ENCODE measurements at places on chromosomes 11 and 22.

DNA sequence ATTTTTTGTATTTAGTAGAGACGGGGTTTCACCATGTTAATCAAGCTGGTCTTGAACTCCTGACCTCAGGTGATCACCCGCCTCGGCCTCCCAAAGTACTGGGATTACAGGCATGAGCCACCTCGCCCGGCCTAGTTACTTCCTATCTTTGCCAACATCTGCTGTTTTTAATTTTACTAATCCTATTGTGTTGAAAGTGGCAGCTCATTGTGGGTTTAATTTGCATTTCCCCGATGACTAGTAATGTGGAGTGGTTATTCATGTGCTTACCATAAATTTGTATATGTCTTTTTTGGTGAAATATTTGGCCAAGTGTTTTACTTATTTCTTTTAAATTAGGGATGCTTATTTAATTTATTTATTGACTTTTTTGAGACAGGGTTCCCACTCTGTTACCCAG lies 74.2 kb upstream of the SLC25A18 start:
- DNase-seq: no peak

DNA sequence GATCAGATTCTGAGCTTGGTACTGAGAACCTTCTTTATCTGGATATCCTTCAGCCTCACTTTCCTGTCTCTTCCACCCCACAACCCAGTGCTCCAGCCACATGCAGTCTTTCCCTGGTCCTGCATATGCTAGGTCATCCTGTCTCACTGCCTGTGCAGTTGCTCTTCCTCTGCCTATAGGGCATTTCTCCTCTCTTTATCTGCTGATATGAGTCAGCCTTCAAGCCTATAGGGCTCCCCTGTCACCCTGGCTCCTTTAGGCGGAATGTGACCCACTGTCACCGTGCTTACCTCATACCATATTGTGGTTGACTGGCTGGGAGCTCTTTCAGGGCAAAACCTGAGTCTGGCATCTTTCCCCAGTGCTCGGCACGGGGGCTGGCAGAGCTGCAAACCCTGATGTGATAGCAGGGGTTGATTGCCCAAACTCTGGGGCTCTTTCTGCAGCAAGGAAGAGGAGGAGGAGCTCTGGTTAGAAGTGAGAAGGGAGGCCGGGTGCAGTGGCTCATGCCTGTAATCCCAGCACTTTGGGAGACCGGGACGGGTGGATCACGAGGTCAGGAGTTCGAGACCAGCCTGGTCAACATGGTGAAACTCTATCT lies 26.3 kb downstream of the MEI1 start:
- DNase-seq: no peak

DNA sequence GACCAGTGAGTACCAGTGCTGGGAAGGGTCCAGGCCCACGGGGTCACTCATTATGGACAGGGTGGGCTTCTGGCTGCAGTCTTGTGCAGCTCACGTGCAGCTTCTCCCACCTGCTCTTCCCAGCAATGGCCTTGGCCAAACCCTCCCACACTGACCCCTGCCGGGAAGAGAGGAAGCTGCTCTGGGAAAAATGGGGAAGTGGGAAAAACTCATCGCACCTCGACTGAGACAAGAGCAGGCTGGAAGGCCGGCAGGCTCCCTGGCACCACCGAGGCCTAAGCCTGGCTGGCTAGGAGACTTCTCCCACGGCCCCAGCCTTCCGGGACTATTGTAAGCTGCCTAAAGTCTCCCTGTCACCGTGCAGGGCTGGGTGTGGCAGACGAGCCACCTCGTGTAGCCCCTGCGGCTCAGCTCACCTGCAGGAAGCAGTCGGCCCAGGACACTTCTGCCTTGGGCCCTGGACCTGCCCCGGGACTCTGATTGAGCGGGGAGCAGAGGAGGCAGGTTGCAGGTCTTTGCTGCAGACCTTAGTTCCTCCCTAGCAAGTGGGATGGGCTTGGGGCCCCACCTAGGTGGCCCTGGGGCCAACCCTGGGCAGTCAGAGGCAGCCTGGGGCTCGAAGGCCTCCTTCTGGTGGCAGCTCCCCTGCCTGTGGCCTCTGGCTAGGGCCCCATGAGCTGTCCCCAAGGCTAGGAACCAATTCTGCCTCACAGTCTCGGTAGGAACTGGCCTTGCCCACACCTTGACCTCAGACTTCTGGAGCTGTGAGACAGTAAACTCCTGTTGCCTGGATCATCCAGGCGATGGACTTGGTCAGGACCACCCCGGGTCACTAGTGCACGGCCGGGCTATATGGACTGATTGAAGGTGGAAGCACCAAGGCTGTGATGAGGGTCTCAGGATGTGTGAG lies 23.1 kb downstream of the MRGPRG start:
- no peak for DNase-seq

GRCh38 chr22:28032861-28033260 lies 113.8 kb upstream of the PITPNB start:
- no peak for DNase-seq

GRCh38 chr11:69054397-69055211 lies 5.9 kb downstream of the TPCN2 start:
- no peak for DNase-seq

- DNase-seq: no peak
Observed at GRCh38 chr11:66016793-66017177, 5.0 kb downstream of the CST6 start.

- no peak for DNase-seq
Observed at GRCh38 chr22:19410941-19411689, 20.4 kb downstream of the HIRA start.

GRCh38 chr22:44014241-44014640 lies 9.9 kb upstream of the PARVB start:
- DNase-seq: no peak

GRCh38 chr11:110513259-110513801 lies 83.6 kb downstream of the FDX1 start:
- DNase-seq: no peak

DNA sequence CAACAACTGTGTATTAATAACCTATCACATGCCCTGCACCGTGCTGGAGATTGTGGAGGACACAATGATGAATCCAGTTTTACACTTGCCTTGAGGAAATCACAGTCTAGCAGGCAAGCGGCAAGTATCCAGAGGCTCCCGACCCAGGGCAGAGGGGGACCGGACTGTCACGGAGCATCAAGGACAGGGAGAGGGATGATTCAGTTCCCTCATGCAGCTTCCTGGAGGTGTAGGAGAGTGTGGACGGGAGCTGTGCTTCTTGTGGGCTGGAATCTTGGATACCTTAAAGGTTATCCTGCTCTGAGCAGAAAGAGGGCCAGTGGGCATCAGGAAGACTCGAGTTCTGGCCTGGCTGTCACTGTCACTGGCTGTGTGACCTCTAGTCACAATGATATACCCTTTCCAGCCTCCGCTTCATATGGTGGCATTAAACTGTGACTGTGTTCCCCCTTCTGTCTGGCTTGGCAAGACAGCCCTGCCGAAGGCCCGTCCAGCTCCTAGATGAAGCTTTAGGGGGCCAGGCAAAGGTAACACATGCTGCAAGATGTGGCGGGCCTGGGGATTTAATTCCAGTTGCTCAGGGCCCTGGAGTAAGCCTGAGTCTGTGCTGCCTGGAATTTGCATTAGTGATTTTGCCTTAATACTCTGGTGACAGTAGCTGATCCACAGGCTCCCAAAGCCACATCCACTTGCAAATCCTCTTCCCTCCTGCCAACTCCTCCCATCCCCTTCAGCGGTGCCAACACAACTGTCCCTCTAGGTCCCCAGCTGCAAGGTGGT lies 162.8 kb downstream of the DSCAML1 start:
- no peak for DNase-seq

GRCh38 chr11:63667995-63668795 lies 3.0 kb downstream of the ATL3 start:
- no peak for DNase-seq

DNA sequence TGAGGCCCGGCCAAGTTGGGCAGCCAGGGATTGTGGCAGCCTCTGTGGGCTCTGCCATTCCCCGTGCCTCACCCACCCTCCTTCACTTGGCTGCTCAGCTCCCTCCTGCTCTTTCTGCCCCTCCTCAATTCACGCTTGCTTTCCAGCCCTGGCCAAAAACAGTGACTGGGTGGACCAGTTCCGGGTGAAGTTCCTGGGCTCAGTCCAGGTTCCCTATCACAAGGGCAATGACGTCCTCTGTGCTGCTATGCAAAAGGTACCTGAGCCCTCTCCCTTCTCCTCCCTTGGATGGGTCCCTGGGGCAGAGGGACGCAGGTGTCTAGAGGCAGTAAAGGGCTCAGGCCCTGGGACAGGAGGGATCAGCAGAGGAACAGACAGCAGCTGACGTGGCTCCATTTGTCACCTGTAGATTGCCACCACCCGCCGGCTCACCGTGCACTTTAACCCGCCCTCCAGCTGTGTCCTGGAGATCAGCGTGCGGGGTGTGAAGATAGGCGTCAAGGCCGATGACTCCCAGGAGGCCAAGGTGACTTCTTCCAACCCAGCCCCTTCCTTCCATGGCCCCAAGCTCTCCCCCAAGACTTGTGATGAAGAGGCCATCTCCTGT lies 2.7 kb downstream of the FREY1 start:
- no peak for DNase-seq

- no peak for DNase-seq
Observed at GRCh38 chr22:47315862-47316419, 553.5 kb downstream of the TBC1D22A start.

DNA sequence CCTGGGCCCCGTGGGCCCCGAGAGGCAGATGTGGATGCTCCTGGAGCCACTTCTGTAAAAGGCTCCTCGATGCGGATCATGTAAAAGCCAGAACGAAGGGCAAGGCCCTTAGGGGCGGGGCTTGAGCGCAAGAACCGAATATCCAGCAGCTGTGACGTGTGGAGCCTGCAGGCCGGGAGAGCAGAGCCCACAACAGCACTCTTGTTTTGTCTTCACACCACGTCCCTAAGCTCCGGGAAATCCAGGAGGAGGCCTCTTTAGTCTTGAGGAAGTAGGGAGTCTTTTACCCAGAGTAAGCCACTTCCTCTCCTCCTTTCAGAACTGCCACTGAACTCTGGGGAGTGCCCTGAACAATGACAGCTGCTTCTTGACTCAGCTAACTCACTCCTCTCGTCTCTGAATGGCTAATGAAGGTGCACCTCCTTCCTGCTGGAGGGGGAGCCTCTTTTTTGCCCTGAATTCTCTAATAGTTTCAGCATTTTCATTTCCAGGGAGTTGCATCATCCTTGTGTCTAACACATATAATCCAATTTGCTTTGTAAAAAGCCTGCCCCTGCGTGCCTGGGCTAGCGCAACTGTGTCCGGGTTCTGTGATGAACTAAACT lies 12.5 kb downstream of the L3MBTL2 start:
- DNase-seq: peak; percentile 8

DNA sequence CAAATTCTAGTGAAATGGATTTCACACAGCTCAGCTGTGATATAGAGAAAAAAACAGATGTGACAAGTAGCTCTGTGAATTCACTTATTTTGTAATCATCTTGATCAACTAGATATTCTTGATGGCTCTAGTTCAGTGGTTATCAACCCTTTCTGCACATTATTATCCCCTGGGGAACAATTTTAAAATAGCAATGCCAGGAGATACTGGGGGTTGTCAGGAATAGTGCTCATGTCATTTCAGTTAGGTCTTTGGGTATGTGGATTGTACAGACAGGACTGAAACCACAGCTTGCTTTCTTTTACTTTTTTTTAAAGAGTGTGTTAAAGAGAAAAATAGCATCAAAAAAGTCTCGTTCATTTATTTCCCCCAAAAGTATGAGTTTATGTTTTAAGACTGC lies 269.0 kb upstream of the PDGFD start:
- no peak for DNase-seq

DNA sequence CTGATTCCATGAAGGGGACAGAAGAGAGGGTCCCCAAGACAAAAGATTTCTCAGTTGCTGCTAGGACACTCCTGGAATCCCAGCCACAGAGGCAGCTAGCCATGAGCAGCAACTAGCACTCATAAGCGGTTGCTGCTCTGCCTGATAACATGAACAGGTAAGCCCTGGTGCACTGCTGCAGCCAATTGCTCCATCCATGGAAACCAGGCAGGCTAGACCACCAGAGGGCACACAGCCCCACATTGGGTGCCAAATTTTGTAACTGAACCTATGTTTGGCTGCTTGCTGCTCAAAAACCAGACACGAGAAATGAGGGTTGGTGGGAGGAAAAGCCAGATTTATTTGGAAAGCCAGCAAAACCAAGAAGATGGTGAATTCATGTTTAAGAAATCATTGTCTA lies 21.9 kb upstream of the QSER1 start:
- peak; percentile 16 for DNase-seq

GRCh38 chr11:12100841-12101242 lies 9.5 kb upstream of the MICAL2 start:
- DNase-seq: no peak

- DNase-seq: no peak
Observed at GRCh38 chr11:118856314-118856713, 27.4 kb upstream of the CXCR5 start.

DNA sequence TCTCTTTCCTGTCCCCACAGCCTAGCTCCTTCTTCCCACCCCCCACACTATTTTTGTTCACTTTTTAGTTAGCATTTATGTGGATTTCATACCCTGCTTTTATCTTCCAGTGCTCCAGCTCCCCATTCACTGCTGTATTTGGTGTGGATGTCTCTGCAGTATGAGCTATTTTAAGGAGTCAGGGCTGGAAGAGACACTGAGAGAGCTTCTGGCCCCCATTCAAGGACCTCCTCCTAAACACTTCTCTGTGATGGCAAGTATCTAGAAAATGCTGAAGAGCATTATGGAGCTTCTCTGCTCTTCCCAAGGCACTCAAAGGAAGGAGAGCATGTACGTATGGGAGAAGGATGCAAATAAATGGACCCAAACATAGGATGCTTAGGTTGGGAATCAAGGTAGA lies 79.5 kb downstream of the RAB30 start:
- DNase-seq: no peak

GRCh38 chr11:92329137-92329536 lies 104.5 kb downstream of the FAT3 start:
- DNase-seq: no peak

DNA sequence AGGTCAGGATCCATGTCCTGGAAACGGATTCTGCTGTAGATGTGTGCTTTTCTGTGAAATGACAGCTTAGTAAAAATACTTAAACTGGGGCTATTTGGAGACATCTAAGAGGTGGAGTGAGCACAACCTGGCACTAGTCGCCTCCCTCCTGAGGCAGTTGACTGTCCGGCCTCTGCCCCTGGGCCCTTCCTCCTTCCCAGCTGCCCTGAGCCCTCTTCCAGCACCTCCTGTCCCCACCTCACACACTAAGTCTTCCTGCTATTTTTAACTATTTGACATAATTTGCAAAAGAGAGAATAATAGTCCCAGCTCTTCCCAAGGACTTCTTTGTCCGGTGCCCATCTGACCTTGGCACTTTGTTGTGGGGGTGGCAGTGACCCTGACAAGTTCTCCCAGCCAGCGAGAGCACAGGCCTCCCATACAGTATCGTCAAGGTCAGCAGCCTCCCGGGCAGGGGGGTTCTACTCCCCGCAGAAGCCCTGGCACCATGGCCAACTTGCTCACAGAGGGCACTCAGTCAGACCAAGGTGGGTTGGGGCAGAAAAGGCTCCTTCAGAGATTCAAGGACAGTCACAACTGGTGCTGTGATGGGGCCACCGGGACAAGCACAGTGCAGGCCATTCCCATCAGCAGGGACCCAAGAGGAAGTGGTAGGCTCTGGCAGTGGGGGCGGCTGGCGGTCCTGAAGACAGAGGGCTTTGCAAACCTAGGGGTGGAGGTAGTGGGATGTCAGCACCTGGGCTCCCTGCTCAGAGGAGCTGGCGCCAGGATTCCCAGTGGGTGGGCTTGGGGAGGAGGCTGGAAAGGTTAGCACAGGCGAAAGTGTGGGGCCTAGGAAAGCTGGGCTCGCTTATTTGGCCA lies 5.5 kb upstream of the NEAT1 start:
- peak; percentile 27 for DNase-seq

GRCh38 chr11:128331317-128331716 lies 256.0 kb downstream of the ETS1 start:
- no peak for DNase-seq

- DNase-seq: peak; percentile 75
Observed at GRCh38 chr11:59556115-59556916, 45.0 kb downstream of the OR4D9 start.
